Renal cortex interstitium (tissue), 15 donors: ENCODE measurements at places on chromosomes 13 and 19. TPM values are rescaled to one million over a fixed set of nuclear protein-coding genes. Genes with fewer than 3 reads are reported as not detected.
A peak's percentile ranks its signal among the peaks of the same experiment; 100 is the strongest.

GRCh38 chr19:8576273-8576993 is 809 bp downstream of the MYO1F start:
- DNase-seq = no peak

GRCh38 chr13:40390401-40390916 is 276.0 kb downstream of the FOXO1 start:
- DNase-seq = no peak

DNA sequence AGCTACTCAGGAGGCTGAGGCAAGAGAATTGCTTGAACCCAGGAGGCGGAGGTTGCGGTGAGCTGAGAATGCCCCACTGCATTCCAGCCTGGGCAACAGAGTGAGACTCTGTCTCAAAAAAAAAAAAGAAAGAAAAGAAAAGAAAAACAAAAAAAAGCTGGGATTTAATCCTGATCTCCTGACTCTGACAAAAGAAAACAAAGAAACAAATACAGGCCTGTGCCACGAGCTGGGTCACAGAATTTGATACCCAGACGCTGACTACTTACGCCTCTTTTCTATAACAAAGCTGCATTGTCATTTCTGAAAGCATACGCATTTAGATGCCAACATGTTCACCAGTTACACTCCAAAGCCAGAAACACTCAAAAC is 18.2 kb upstream of the GTF2F2 start:
- no peak for DNase-seq

GRCh38 chr19:50419580-50420035 is 870 bp downstream of the SPIB start:
- DNase-seq = no peak

Gene MAB21L1
- polyA plus RNA-seq = not detected

DNA sequence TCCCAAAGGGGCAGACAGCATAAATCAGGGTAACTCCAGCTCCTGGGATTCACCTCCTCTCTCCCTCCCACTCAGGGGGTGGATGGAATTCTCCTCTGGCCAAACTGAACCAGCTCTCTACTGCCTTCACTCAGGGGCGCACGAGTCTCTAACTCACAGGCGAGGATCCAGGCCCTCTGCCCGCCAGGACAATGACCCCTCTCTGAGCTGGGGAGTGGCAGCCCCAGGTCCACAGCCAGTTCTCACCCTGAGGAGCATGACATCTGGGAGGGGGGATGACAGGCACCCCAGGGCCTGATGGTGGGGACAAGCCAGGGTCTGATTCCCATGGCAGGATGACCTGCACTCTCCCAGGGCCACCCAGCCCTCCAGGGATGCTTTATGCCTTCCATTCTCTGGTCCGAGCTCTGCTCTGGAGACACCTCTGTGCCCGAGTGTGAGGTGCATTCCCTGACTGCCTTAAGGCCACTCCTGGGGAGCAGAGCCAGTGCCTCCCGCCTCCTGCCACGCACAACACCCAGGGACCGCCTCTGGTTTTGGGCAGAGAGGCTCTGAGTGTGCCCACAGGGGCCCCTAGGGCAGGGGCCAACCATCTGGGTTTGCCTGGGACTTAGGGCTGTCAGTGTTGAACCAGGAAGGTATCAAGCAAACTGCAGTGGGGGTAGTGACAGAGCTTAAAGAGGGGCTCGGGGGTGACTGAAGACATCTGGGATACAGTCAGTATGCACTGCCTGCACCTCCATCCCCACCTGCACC is 66.2 kb downstream of the GNG7 start:
- peak; percentile 34 for DNase-seq

- no peak for DNase-seq
These were observed 6.2 kb downstream of the HSD17B14 start for GRCh38 chr19:48830088-48830487.

GRCh38 chr13:24160458-24161009 is at the start of gene SPATA13:
Gene SPATA13 (plus strand): TSS chr13:24160720. CDS start chr13:24222930, 62,210 bp downstream.
- DNase-seq = peak; percentile 86

- DNase-seq = peak; percentile 72
These were observed at the start of gene ZNF610 for GRCh38 chr19:52336117-52336790. Gene ZNF610 (plus strand): TSS chr19:52336243. CDS start chr19:52349173, 12,930 bp downstream.

DNA sequence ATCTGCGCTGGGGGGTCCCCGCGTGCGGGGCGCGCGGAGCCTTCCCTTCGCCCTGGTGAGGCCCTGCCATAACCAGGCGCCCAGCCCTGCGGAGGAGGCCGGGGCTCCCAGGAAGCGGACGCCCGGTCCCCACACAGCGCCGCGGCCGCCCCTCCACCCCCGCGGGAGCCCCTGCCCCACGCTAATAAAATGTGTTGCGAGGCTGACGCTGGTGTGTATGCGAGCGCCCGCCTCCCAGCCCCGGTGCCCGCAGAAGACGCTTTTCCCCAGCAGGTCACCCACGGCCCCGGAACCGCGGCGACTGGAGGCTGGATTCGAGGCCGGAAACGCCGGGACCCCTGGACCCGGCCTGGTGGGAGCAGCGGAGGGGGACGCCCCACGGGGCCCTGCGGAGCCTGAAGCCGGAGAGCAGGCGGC is 12.1 kb upstream of the CDC34 start:
- DNase-seq = no peak

Gene CGB2
- not detected for polyA plus RNA-seq

GRCh38 chr13:103431856-103432255 is 365.6 kb upstream of the SLC10A2 start:
- peak; percentile 3 for DNase-seq

DNA sequence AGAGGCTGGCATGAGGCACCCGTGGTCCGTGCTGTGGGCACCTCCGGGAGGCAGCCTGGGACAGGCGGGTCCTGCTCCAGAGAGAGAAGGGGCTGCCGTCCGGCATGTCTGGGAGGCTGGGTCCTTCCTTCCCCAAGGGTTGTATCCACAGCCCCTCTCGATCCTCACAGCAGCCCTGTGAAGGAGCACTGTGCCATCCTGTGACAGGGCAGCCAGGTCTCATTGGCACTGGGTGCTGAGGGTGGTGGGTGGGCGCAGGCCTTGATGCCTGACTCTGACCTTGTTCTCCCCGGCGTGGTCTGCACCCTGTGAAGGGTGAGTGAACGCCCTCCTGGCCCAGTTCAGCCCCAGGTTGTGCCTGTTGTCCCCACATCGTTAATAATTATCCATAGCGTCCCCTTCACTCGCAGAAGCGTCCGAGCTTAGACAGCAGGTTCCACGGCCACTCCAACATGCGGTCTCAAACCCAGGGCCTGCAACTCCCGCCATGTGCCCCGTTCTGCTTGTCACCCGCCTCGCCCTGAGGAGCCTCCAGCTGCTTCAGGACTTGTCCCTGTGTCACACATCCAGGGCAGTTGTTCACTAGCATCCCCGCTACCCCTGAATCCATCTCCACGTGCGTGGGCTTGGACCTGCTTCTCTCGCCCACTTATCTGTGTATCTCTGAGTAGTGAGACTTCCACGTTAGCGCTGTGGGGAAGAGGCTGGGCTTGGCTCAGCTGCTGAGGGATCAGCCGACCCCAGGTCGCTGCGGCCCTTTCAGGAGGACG is 10.6 kb downstream of the ATP11A start:
- DNase-seq = no peak

Gene PALM
- polyA plus RNA-seq = 105 TPM

GRCh38 chr13:44283600-44283999 is 90.0 kb upstream of the SERP2 start:
- no peak for DNase-seq

DNA sequence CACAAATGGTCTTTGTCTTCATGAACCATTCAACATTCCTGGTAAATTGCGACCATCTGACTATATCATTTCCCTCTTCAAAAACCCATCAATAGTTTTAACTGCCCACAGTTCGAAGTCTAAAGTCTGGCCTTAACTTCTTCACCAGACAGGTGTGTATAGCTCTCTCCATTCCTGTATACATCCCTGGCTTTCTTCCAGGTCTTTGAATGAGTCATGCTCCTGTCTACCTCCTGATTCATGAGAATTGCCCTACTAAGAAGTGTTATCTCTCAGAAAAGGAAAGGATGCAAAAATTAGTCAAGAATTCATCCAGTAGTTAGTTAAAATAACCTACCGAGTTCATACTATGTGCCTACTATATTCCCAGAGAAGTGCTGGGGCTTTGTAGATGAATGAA is 225.0 kb downstream of the TBC1D4 start:
- no peak for DNase-seq

Gene OR10H1
- 0.08 TPM for polyA plus RNA-seq

- no peak for DNase-seq
These were observed 162.5 kb downstream of the KCTD12 start for GRCh38 chr13:76723551-76724232.

GRCh38 chr19:40803170-40803856 is 4.3 kb downstream of the EGLN2 start:
- DNase-seq = no peak

GRCh38 chr19:32252333-32252669 is 93.1 kb upstream of the ZNF507 start:
- DNase-seq = no peak

DNA sequence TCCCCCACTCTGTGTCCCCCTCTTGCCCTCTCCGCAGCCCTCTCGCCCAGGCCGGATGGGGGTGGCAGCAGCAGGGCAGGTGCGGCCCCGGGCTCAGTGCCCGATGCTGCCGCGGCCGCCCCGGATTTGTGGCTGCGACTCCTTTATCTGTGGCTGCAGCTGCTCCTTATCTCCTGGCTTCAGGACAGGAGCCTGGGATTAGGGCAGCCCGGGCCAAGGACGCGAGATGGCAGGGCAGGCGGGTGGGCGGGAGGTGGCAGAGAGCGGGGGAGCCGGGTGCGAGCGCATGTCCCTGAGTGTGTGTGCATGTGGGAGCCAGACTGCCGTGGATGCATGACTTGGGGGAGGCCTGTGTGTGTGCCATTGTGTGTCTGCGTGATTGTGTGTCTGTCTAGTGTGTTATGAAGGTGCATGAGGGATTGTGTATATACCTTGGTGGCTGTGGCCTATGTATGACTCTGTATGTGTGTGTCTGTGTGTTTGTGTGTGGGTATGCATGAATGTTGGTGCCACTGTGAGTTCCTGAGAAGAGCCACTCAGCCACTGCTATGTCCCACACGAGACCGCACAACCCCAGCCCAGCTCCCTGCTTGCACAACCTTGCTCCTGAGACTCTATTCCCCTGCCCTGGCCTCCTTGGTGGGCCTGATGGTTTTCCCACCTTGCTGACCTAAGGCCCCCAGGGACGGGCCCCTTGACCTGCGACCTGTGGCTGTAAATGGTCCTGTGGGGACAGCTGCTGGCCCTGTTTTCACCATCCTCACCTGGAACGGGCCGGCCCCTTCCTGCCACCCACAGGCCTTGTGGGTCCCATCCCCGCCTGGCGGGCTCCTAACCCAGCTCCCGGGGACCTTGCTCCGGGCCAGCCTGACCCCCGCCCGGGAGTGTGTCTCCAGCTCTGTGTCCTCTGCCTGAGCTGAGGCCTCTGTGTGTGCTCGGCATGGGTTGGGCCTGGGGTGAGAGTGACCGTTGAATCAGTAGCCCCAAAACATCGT is 5.3 kb upstream of the NRTN start:
- DNase-seq = no peak

GRCh38 chr13:93750676-93751075 is 524.1 kb downstream of the GPC6 start:
- no peak for DNase-seq

- DNase-seq = no peak
These were observed 485 bp upstream of the ZNF845 start for GRCh38 chr19:53333066-53333462.

Gene KCNJ14
- polyA plus RNA-seq = 0.58 TPM

DNA sequence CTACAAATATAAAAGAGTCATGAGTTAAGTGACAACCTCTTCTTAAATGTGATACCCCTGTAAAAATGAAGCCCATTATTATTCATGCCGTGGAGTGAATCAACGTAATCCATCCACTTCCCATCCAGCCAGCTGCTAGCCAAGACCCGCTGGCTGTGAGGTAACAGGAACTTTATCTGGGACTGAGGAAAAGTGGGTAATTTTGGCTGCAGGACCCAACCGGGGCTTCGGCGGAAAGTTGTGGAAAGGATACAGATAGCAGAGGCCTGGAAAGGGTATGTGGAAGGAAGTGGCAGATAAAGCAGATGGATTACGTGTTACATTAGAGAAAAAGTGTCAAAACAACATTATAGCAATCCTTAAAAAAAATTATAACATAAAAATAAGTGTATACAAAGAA is 48.3 kb downstream of the SLC7A1 start:
- no peak for DNase-seq

Gene RNF6
- polyA plus RNA-seq = 34.5 TPM

Gene ZNF574
- polyA plus RNA-seq = 15.4 TPM

DNA sequence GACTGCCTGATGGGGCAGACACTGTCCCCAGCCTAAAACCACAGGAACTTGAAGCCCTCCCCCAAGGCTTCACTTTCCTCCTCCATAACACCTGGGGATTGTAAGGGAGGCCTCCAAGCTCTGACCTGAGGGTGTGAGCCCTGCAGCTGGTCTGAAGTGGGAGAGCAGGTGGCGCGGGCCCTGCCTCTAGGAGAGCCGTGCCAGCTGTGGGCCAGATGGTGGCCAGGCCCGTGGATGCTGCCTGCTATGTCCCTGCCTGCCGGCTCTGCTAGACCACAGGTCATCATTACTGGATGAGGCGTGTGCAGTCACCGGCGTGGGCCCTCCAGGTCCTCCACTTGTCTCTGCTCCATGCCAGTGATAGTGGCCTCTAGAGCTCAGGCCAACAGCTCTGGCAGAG is 3.5 kb upstream of the KLHL26 start:
- DNase-seq = no peak

- no peak for DNase-seq
These were observed 4.2 kb downstream of the SULT2B1 start for GRCh38 chr19:48556163-48556562.

DNA sequence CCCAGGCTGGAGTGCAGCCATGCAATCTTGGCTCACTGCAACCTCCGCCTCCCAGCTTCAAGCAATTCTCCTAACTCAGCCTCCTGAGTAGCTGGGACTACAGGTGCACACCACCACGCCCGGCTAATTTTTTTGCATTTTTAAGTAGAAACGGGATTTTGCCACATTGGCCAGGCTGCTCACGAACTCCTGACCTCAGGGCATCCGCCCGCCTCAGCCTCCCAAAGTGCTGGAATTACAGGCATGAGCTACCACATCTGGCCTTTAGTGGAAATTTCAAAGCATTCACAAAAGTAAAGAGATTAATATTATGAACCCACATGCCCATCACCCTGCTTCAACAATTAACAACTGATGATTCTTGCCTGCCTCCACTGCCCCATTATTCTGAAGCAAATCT is 20.5 kb upstream of the LATS2 start:
- no peak for DNase-seq

Gene MISP
- 4.4 TPM for polyA plus RNA-seq

GRCh38 chr19:4300589-4300988 is 1.6 kb downstream of the TMIGD2 start:
- DNase-seq = no peak

GRCh38 chr13:106753251-106753650 is 185.3 kb upstream of the ARGLU1 start:
- no peak for DNase-seq
